ENCODE measurements at places on chromosomes 1 and 21. TPM values are rescaled to one million over a fixed set of nuclear protein-coding genes. Genes with fewer than 3 reads are reported as not detected.

Gene RAB25
- 83.7 TPM for total RNA-seq

Gene OR10Z1
- not detected for total RNA-seq

Gene TACSTD2
- total RNA-seq = 246 TPM

Gene RGS4
- not detected for total RNA-seq

Gene HSF2BP
- total RNA-seq = 5.8 TPM

Gene OR2L3
- not detected for total RNA-seq

Gene EXOC8
- total RNA-seq = 17.4 TPM

Gene MTARC2
- total RNA-seq = 1.7 TPM

Gene SAMSN1
- total RNA-seq = not detected

Measured in bronchial epithelial cell (primary cell).